ENCODE measurements at places on chromosomes 4 and X. TPM values are rescaled to one million over a fixed set of nuclear protein-coding genes. Genes with fewer than 3 reads are reported as not detected.

DNA sequence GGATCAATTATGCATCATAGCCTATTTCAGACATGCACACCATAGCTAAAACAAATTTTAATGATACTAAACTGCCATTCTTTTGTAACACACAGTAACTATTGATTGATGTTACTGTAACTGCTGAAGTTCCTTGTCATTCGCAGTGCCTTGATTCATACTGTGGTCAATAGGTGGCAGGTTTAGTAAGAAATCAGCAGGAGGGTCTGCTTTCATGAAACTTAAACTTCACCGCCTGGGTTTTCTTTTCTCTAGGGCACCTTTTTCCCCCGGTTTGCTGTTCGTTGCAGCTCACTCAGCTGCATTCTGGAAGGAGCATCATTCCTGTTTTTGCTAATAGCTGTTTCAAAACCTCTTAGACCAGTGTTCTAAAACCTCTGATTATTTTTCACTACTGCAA, 88.1 kb downstream of the RPA4 start:
- DNase-seq, result no peak
- H3K4me1 ChIP-seq, result no peaks in the 10 kb centered on the region
- H3K27ac ChIP-seq, result no peak overlapping the region
- H3K36me3 ChIP-seq, result no peaks in the 10 kb centered on the region
- no peaks in the 10 kb centered on the region for H3K27me3 ChIP-seq
- H3K4me3 ChIP-seq, result no peak overlapping the region

DNA sequence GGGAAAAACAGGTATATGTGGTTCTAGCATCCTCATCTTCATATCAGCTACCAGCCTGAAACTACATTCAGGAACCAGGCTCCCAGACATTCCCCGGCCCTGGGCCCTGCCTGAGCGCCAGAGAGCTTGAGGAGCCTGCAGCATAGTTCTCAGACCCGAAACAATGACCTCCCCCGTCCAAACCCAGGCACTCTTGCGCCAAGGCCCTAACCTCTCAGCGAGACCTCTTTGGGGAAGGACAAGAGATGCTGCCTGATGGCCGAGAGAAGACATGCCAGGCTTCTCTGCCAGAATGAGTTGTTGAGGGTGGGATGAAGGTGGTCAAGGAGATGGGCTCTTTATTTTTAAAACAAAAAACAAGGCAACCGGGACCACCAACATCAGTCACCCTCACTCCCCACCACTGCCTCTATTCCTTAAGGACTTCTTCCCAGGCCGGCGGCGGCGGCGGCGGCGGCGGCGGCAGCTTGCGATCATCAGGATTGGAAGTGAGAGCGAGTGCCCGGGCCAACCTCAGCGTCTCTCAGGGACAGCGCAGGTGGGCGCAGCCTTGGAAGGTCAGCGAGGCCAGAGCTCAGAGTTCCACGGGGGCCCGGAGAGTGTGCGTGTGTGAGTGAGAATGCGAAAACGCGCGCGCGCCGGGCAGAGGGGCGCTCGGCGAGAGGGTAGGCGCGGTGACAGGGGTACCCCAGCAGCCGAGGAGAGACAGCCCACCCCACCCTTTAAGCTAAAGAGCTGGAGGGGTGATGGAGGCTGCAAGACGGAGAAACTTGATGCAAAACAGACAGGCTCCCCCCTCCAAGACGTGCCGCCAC, 601 bp downstream of the INPP4B start:
- peak overlapping the region; percentile 93 for H3K4me3 ChIP-seq
- peak; percentile 27 for DNase-seq
- peaks cover 11% of the 10 kb centered on the region for H3K4me1 ChIP-seq
- H3K27ac ChIP-seq, result peak overlapping the region; percentile 55

GRCh38 chr4:100926039-100926717, 408.4 kb upstream of the EMCN start:
- no peaks in the 10 kb centered on the region for H3K4me1 ChIP-seq
- H3K4me3 ChIP-seq, result no peak overlapping the region
- no peaks in the 10 kb centered on the region for H3K36me3 ChIP-seq
- no peak for DNase-seq
- no peaks in the 10 kb centered on the region for H3K27me3 ChIP-seq

DNA sequence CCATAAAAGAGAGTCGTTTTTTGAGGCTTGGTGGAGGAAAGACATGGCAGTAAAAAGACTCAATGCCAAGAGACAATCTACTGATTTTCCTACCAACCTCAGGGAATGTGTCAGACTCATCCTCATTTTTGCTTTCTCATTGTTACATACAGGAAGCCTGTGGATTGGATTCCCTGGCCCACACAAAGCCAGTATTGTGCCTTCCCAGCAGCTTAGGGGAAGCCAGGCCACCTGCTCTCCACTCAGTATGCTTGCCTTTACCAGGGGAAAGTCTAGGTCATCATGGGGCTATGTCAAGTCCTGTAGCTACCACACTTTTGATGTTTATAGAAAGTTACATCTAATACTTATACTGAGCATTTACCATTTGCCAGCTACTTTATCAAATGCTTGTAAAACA, 11.0 kb downstream of the BMX start:
- H3K36me3 ChIP-seq, result no peaks in the 10 kb centered on the region
- no peaks in the 10 kb centered on the region for H3K27me3 ChIP-seq
- peaks cover 7% of the 10 kb centered on the region for H3K4me1 ChIP-seq
- no peak overlapping the region for H3K4me3 ChIP-seq

- DNase-seq, result no peak
- H3K27me3 ChIP-seq, result no peaks in the 10 kb centered on the region
- no peak overlapping the region for H3K27ac ChIP-seq
- H3K4me1 ChIP-seq, result no peaks in the 10 kb centered on the region
- H3K4me3 ChIP-seq, result no peak overlapping the region
- no peaks in the 10 kb centered on the region for H3K36me3 ChIP-seq
Observed at GRCh38 chr4:83372931-83373330, 38.3 kb upstream of the HPSE start.

GRCh38 chrX:153469811-153470410, 465 bp downstream of the HAUS7 start:
- H3K4me3 ChIP-seq, result peak overlapping the region; percentile 73
- peaks cover 13% of the 10 kb centered on the region for H3K36me3 ChIP-seq
- H3K27me3 ChIP-seq, result peaks cover 22% of the 10 kb centered on the region
- no peaks in the 10 kb centered on the region for H3K4me1 ChIP-seq
- DNase-seq, result peak; percentile 36

Gene RPS6KA6
- 3.8 TPM for total RNA-seq

Gene TCP11X2
- not detected for total RNA-seq

Gene LEF1
- total RNA-seq, result 0.42 TPM

All from Calu3 (cell line).